ENCODE measurements at places on chromosomes 16 and 17.

DNA sequence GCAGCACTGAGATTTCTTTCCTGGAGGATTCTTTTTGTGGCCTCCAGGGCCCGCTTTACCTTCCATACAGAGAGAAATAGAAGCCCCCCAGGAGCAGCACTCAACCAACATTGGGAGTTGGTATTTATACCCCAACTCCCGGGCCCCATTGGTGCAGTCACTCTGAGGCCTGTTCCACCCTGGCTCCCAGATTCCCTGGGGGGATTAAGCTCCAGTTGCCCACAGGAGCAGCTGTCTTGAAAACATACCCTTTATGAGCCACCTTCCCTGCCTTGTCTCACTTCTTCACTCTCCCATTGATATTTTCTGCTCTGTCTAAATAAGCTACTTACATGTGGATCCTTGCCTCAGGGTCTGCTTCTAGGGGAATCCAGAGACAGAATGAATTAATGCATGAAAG, 167.8 kb downstream of the KATNIP start:
- DNase-seq: no peak

GRCh38 chr17:36727052-36727451, 125.7 kb downstream of the MRM1 start:
- DNase-seq: no peak

- DNase-seq: no peak
Measured at GRCh38 chr17:39756380-39757079, 18.8 kb downstream of the GRB7 start.

DNA sequence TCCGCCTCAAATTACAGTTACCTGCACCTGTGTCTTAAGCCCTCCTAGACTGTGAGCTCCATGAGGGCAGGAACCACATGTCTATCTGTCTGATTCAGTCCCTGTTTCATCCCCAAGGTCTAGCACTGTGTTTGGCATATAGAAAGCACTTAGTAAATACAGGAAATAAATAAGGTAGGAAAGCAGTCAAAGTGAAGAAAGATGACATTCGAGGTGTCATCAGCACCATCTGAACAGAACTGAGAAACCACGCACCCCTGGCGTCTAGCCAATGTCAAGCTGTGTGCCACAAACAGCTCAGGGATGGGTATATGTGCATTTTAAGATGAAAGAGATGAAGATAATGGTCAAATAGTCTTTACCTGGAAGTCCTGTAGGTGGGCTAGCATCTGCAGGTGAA, 79.6 kb upstream of the ATP2A3 start:
- no peak for DNase-seq

GRCh38 chr16:63530208-63530607, 1494.0 kb upstream of the CDH8 start:
- peak; percentile 11 for DNase-seq

GRCh38 chr17:59110973-59111372, 4.3 kb upstream of the TRIM37 start:
- no peak for DNase-seq

- no peak for DNase-seq
Measured at GRCh38 chr16:72711823-72712222, 336.1 kb downstream of the ZFHX3 start.

DNA sequence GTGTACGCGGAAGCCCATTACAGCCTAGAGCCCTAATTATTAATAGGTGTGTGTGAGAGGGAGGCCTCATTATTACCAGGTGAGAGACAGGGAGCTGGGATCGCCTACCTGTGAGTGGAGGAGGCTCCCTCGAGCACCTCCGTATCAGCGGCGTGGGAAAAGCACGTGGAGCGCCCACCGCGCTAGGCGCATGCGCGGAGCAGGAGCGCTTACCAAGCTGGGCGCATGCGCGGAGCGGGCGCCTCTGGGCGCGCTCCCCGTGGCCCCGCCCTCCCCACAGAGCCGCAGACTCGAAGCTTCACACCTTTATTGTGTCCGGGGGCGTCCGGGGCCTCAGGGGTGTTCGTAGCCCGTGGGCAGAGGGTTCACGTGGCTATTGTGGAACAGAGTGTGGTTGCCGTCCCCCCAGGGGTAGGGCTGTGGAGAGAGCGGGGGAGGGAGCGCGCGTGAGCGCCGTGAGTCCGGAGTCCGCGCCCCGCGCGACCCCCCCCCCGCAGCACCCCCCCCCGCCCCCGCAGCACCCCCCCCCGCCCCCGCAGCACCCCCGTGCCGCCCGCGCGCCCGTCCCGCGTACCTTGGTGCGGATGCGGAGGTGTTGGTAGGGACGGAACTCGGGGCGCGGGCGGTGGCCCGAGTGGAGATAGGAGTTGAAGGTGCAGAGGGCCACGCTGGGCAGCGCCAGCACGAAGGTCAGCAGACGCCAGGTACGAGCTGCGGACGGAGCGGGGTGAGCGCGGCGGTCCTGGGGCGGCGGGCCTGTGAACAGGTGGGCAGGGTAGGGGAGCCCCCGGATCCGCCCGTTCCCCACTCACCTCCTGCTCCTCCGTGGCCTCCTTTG, 500 bp downstream of the COX6A2 start:
- DNase-seq: no peak

DNA sequence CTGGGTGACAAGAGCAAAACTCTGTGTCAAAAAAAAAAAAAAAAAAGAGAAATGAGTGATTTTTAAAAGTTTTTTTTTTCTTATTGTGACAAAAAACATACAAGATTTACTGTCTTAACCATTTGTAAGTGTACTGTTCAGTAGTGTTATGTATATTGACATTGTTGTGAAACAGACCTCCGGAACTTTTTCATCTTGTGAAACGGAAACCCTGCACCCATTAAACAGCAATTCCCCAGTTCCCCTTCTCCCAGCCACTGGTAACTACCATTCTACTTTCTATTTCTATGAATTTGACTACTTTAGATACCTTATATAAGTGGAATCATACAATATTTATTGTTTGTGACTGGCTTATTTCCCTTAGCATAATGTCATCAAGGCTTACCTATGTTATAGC, 18.7 kb downstream of the DUS2 start:
- no peak for DNase-seq
